ENCODE measurements at places on chromosomes 1 and 21.
A peak's percentile ranks its signal among the peaks of the same experiment; 100 is the strongest.

GRCh38 chr1:175390081-175390481 is 197.5 kb upstream of the KIAA0040 start:
- peak; percentile 19 for DNase-seq

DNA sequence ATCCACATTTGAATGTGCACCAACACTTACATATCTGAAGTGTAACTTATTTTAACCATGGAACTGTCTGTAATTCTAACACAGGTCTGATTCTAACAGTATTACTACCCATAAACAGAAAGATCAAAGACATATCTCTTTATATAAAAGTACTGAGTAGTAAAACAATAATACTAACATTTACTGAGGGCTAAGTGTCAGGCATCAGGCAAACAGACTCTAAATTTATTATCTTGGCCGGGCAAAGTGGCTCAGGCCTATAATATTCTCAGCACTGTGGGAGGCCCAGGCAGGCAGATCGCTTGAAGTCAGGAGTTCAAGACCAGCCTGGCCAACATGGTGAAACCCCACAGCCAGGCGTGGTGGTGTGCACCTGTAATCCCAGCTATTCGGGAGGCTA is 85.9 kb downstream of the JAK1 start:
- no peak for DNase-seq

DNA sequence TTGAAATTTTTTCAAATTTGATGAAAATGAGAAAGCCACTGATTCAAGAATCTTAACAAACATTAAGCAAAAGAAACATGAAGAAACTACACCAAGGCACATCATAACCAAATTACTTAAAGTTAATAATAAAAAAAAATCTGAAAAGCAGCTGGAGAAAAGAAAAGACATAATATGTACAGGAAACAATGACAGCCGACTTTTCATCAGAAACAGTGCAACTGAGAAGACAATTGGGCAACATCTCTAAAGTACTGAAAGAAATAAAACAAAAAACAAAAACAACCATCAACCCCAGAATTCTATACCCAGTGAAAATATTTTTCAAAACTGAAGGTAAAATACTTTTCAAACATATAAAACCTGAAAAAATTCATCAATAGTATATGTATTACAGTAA is 73.8 kb upstream of the DMRTA2 start:
- no peak for DNase-seq

GRCh38 chr1:21689661-21690372 is 20.7 kb upstream of the RAP1GAP start:
- DNase-seq: no peak

DNA sequence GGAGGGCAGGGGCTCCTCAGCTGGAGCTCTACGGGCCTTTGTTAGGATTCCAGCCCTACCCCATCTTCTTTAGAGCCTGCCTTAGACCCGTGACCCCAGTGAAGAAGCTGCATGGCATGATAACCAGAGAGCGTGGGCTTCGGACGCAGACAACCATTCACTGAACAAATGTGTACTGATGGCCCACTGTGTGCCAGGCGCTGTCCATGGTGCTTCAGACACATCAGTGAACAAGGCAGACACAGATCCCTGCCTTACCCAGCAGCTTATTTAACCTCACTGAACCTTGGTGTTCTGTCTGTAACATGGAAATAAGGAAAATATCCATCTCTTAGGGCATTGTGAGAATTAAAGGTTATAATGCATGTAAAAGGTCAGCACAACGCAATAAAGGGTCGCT is 9.5 kb downstream of the CHIT1 start:
- no peak for DNase-seq

- no peak for DNase-seq
Measured at GRCh38 chr1:239293350-239294110, 92.8 kb upstream of the CHRM3 start.

- no peak for DNase-seq
Measured at GRCh38 chr1:193463326-193463932, 277.0 kb upstream of the B3GALT2 start.

GRCh38 chr1:84415396-84415795 is 17.1 kb downstream of the DNASE2B start:
- DNase-seq: no peak

GRCh38 chr1:233040494-233040893 is 90.1 kb downstream of the NTPCR start:
- DNase-seq: no peak

GRCh38 chr21:42187976-42188653 is 30.8 kb upstream of the ABCG1 start:
- no peak for DNase-seq

DNA sequence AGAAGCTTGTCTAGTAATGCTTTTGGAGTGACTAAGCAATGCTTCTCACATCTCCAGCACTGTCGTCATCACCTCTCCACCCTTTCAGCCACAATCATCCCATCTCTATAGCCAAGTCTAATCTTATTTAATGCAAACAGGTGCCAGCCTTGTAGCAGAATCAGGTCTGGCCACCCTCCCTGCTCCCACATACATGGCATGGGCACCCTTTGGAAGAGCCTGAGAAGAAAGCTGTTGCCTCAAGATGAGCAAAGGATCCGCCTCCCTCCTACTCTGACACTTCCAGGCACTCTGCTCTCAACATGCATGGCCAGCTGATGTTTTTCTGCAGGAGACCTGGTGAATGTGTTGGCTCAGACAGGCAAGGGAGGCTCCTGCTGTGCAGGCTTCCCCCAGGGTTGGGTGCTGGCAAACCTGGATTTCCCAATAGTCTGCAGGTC is 113.1 kb upstream of the GRIK3 start:
- DNase-seq: no peak

DNA sequence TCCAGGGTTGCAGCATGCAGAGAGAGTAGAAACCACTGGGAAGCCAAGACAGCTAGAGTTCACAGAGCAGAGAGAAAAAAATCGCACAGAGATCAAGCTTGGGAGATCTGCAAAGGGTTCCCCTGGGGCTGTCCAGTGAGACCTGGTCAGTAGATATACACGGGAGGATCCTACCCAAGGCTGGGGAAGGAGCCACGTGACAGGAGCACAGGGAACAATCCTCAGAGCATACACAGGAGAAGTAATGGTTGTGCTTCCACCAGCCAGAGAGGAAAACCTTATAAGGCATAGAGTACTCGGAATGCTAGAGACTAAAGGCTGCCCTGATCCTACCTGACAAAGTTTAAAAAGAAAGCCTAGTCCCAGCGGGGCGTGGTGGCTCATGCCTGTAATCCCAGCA is 53.9 kb downstream of the GABPA start:
- DNase-seq: no peak

- no peak for DNase-seq
Measured at GRCh38 chr1:9858293-9859035, 34.7 kb upstream of the CLSTN1 start.

DNA sequence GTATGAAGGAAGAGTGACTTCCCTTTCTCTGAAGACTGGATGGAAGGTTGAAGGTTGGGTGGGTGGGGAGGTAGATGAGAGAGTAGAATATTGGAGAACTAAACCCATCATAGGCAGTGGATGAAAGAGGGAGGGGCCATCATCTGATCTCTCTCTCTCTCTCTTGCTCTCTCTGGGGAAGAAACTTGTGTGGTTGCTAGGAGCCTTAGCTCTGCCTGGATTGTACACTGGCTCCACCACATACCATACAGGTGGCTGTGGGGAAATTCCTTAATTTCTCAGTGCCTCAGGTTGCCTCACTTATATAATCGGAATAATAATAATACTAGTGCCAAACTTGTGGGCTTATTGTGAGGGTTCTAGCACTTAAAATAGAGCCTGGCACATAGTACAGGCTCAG is 9.5 kb downstream of the XCL1 start:
- no peak for DNase-seq

GRCh38 chr1:24908591-24909259 is 21.4 kb downstream of the RUNX3 start:
- DNase-seq: no peak

GRCh38 chr21:9758141-9758540 is 763.2 kb upstream of the TPTE start:
- DNase-seq: no peak

GRCh38 chr1:216457356-216457755 is 34.1 kb upstream of the USH2A start:
- DNase-seq: no peak

- no peak for DNase-seq
Measured at GRCh38 chr21:40244981-40245380, 377.7 kb downstream of the PCP4 start.

GRCh38 chr1:8875216-8875861 is 3.1 kb downstream of the ENO1 start:
- no peak for DNase-seq

- no peak for DNase-seq
Measured at GRCh38 chr1:53685272-53686051, 53.5 kb downstream of the GLIS1 start.

- no peak for DNase-seq
Measured at GRCh38 chr1:173333581-173333980, 126.5 kb upstream of the TNFSF4 start.

GRCh38 chr1:86798608-86799291 is 94.4 kb downstream of the SH3GLB1 start:
- no peak for DNase-seq

DNA sequence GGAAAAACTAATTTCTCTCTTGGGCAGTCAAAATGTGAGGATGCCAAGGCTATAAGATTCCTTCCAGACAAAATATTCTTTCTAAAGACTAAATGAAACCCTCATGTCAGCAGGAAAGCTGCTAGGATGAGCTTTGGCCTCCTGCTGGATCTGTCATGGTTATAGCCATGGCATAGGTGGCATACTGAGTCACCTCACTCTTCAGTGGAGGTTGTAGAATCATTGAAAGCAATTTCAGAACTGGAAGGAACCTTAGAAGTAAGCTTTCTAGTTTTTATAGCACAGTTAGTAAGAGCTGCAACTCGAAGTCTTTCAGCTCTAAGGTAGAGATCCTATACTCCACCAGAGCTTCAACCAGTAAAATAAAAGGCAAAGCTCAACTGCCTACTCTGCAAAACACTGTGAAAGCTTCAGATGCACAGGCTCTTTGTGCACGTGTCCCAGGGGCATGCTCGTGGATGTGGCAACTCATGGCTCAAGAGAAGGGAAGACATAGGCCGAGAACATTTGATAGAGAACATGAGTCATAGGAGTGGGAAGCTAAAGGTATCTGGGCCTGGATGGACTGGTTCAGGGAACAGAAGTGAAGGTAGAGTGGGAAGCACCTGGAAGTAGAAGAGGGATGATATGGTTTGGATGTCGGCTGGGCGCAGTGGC is 5.8 kb downstream of the AVPR1B start:
- no peak for DNase-seq

GRCh38 chr1:153057375-153057774 is at the start of gene SPRR2A:
Gene SPRR2A (minus strand): TSS chr1:153057512. CDS start chr1:153056735, 777 bp downstream.
- no peak for DNase-seq

DNA sequence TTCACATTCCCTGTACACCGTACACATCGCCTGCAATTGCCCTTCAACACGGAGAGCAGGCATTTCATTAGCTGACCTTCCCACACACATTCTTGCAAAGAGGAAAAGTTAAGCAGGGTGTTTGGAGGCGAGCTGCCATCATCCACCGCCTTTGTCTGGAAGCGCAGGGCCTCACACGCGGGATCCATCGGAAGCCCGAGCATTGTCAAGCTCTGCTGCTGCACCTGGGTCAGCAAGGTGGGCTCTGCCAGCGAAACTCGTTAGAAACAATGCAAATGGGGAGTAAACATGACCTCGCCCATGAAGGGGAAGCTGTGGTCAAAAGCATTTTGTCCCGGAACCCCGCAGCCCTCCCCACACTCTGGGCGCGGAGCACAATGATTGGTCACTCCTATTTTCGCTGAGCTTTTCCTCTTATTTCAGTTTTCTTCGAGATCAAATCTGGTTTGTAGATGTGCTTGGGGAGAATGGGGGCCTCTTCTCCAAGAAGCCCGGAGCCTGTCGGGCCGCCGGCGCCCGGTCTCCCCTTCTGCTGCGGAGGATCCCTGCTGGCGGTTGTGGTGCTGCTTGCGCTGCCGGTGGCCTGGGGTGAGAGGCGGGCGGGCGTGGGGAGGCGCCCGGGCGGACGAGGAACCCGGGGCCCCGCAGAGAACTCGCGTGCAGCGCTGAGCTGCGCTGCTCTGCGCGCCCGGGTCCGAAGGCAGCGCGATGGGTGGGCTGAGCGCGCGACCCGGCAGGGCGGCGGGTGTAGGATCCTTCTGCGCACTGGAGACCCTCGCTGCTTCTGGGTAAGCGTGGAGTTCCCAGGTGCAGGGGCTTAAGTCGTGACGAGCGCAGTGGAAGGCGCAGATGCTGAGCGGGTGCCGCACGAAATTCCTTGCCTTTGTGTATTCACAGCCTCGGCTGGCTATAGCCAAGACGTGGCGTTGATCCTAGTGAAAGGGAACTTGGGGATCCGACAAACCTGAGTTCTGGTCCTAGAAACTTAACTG is at the start of gene CR1:
CR1 (plus strand) TSS at position 357 of the 992 bp plus-strand sequence; CDS start at position 468, 111 bp downstream.
- DNase-seq: peak; percentile 16

- DNase-seq: no peak
Measured at GRCh38 chr1:168287237-168287664, 6.6 kb downstream of the TBX19 start.

DNA sequence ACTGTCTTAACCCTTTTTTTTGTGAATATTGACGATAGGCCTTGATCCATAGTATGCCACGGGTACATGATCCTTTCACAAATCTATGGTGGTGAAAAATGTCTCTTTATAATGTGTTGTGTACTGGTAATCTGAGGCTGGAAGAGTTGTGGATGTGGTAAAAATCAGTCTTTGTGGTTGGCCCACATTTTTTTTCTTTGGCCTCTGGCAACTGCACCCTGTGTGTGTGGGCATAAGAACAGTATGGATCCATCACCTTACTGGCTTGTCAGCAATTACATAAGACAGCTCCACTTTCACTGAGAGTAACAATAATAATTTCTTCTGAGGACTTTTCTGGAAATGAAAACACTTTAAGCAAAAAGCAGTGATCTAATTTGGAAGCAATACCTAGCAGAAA is 101.6 kb downstream of the GABPA start:
- no peak for DNase-seq

GRCh38 chr1:230735447-230735846 is 11.7 kb upstream of the CAPN9 start:
- peak; percentile 46 for DNase-seq

- DNase-seq: no peak
Measured at GRCh38 chr21:33149181-33149580, 79.2 kb downstream of the OLIG1 start.

- no peak for DNase-seq
Measured at GRCh38 chr1:20080441-20081352, 10.7 kb downstream of the PLA2G5 start.

DNA sequence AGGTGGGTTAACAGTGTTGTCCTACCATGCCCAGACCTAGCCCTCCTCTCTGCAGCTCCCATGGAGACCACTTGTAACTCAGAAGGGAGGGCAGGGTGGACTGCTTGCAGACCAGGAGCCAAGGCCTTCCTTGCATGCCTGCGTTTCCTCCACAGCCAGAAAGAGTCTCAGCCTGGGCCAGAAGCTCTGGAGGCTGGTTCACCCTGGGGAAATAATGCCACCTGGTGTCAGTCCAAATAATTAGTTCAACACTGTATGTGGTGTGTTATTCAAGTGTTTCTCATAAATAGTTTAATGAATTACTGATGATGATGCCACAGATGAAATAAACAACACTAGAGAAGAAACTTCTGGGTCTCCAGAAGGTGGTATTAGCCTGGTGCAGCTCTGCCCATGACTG is 16.9 kb upstream of the VANGL1 start:
- no peak for DNase-seq

DNA sequence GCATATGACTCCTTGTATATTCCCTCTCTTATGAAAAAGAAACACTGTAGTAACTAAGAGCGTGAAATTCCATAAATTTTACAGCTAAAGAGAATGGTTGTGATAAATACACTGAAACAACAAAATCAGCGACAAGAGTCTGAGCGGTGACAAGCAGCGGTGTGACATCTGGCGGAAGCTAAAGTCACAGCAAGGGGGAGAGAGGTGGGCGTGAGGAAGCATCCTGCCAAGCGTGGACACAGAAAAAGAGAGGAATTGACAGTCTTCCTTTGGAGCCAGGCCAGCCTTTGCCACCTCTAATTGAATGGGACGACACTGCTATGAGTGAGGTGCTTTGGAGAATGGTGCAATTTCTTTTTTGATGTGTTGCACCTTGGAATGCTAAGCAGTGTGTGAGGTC is 25.9 kb downstream of the PSMB2 start:
- DNase-seq: no peak

All from body of pancreas (tissue), 4 donors.